ENCODE measurements at places on chromosomes 11 and 22. TPM values are rescaled to one million over a fixed set of nuclear protein-coding genes. Genes with fewer than 3 reads are reported as not detected.

GRCh38 chr11:67354075-67355022 is 1.0 kb upstream of the POLD4 start:
- H3K27ac ChIP-seq, result peak overlapping the region; percentile 99
- DNase-seq, result peak; percentile 93
- peak overlapping the region; percentile 61 for H3K4me3 ChIP-seq
- no peaks in the 10 kb centered on the region for H3K4me1 ChIP-seq

BATF2 gene
- total RNA-seq, result 1.1 TPM

OR52I1 gene
- not detected for total RNA-seq

DNA sequence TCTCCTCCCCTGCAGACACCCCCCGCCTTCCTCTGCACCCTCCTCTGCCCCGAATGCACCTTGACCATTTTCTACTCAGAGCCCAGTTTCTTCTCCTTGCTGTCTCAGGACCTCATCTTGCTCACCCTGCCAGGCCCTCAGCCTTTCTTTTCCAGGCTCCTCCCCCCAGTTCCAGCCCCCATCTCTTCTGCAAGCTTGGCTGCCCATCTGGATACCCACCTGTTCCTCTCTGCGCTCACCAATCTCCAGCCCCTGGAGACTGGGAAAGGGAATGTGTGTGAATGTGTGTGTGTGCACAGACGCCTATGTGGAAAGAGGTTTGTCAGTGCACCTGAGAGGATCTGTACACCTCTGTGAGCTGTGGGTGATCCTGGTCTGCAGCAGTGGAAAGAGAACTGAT is 36.4 kb downstream of the SLC22A12 start:
- H3K36me3 ChIP-seq, result no peaks in the 10 kb centered on the region
- H3K4me3 ChIP-seq, result no peak overlapping the region
- no peaks in the 10 kb centered on the region for H3K27me3 ChIP-seq
- no peak for DNase-seq

GRCh38 chr11:126198648-126199047 is 12.8 kb downstream of the RPUSD4 start:
- no peaks in the 10 kb centered on the region for H3K4me1 ChIP-seq
- H3K27me3 ChIP-seq, result no peaks in the 10 kb centered on the region
- no peak overlapping the region for H3K27ac ChIP-seq
- H3K4me3 ChIP-seq, result no peak overlapping the region

Measured in right atrium auricular region (tissue), 2 donors.